HS-27A (cell line): ENCODE measurements at places on chromosomes 11 and 22.

- no peak for DNase-seq
Measured at GRCh38 chr11:113470233-113470632, 5.0 kb downstream of the DRD2 start.

- DNase-seq = no peak
Measured at GRCh38 chr11:113332023-113332422, 17.6 kb downstream of the TTC12 start.

DNA sequence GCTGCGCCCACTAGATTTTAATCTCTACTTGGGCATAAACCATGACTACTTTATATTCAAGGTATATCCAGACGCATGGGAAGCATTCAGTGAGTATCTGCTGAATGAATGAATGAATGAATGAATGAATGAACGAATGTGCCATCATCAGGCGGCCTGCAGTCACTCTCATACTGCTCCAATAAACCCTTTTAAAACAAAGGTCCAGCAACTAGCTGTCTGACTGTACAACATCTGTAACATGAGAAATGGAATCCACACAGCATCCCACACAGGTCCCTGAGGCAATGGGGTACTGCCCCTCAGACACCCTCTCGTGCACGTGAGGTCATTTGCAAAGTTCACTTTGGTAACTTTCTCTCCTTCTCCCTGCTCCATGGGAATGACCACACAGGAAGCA is 147.5 kb downstream of the LARGE1 start:
- DNase-seq = no peak

DNA sequence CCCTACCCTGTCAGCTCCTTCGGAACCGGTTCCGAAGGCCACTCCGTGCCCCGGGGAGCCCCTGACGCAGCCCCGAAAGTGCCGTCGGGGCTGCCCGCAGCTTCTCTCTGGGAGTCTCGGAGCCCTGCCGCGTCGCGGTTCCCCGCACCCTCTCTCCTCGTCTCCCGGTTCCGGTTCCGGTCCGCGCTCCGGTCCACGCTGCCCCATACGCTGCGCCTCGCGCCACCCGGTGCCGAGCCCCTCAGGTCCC is 618 bp downstream of the MTA2 start:
- DNase-seq = no peak

- DNase-seq = no peak
Measured at GRCh38 chr22:20469110-20469868, 26.3 kb downstream of the KLHL22 start.

GRCh38 chr22:22604326-22605073 is 39.9 kb upstream of the GGTLC2 start:
- DNase-seq = no peak

- DNase-seq = no peak
Measured at GRCh38 chr22:27480487-27480886, 321.1 kb downstream of the MN1 start.
